AG04449 (cell line): ENCODE measurements at places on chromosomes 2 and 18.

DNA sequence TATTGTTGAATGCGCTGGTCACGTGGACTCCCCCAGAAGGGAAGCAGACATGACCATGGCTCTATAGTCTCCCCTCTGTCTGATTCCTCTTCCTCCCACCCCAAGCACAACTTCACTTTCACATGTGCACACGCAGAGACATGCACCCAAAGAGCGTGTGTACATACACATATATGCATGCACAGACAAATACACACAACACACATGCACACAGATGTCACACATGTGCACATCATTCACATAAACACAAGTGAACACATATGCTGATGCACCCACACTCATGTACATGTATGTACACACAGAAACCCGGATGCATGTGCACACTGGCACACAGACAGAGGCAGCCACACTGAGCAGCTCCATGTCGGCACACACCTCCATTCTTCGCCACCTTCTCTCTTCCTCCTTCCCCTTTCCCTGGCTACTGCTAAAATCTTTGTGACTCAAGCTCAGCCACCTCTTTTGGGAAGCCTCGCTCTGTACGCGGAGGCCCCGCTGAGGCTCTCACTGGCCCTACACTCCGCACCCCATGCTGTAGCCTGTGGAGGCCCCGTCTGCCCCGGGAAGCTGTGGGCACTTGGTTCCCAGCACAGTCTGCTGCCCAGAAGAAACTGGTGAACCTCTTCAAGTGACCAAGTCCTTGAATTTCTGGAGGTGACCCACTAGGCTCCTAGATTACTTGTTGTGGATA, 101.6 kb upstream of the TEX51 start:
- DNase-seq = no peak

GRCh38 chr18:62788111-62788510, 72.8 kb downstream of the PHLPP1 start:
- no peak for DNase-seq

- DNase-seq = no peak
These were observed 423.0 kb downstream of the IRS1 start for GRCh38 chr2:226376516-226377180.

- DNase-seq = no peak
These were observed 120.3 kb downstream of the GYPC start for GRCh38 chr2:126776255-126776654.

- no peak for DNase-seq
These were observed 513.6 kb upstream of the LRRTM4 start for GRCh38 chr2:78035804-78036203.

DNA sequence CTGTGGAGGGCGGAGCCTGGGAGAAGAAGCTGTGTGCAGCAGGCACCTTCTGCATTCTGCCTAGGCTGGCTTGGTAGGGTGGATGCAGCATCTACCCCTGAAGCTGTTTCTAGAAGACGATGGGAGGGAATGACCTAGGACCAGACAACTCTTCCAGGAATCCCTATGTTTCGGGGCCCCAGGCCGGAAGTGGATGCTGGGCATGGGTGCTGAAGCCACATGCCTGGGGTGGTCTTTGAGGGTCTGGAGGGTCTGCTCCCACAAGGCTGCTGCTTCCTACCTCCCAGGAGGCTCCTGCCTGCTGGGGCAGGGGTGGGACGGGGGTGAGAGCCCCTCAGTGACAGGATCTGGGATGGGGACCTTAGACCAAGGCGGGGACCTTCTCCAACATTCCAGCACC, 61.0 kb downstream of the CIB4 start:
- DNase-seq = no peak

GRCh38 chr18:394987-395362, 105.5 kb downstream of the COLEC12 start:
- peak; percentile 80 for DNase-seq

- DNase-seq = no peak
These were observed 166.3 kb downstream of the HDAC4 start for GRCh38 chr2:239234191-239235175.

GRCh38 chr2:205721057-205721449, 38.8 kb downstream of the NRP2 start:
- DNase-seq = no peak

GRCh38 chr2:43890855-43891254, 52.1 kb downstream of the ABCG8 start:
- no peak for DNase-seq

DNA sequence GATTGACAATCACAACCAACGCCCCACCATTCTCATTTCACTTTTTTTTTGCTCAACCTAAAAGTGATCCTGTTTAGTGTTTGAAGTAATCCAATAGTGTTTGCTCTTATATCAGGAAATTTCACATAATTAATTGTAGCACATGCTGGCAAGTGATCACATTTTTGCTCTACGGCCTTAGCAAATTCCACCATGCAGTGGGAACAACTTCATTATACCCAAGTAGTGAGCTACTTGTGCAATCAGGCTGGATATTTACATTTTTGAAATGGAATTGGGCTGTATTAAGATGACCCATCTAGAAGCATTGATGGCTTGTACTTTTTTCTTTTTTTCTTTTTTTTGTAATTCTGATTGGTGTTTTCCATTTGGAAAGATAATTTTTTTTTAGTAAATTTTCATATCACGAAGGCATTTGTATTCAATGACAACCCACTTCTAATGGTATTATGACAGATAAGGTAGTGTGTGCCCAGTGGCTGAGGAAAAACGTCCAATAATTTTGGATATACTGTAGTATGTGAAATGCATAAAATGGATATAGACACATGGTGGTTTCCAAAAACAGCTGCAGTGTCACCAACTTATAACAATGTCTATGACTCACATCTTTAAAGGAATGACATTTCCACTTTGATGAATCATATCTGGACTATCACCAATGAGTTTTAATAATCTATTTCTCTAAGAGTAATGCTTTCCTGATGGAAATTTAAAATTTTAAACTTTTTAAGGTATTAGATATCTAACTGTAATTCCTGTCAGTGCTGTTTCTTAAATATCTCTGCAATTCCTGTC, 130.6 kb downstream of the COL6A3 start:
- DNase-seq = no peak

DNA sequence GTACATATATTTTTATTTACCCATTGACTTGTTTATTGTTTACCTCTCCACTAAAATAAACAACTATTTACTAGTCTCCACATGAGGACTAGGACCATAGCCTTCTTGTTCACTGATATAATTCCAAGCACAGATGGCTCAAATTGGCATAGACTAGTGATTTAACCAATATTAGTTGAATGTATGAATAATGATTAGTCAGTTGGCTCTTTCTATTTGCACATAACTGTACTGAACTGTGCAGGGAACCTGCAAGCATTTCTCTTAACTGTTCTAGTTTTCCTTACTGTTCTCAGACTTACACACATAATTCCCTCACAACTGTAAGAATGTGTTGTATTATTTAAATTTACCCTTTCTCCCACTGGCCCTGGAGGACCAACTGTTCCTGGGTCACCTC, 91.9 kb downstream of the COL3A1 start:
- DNase-seq = no peak

DNA sequence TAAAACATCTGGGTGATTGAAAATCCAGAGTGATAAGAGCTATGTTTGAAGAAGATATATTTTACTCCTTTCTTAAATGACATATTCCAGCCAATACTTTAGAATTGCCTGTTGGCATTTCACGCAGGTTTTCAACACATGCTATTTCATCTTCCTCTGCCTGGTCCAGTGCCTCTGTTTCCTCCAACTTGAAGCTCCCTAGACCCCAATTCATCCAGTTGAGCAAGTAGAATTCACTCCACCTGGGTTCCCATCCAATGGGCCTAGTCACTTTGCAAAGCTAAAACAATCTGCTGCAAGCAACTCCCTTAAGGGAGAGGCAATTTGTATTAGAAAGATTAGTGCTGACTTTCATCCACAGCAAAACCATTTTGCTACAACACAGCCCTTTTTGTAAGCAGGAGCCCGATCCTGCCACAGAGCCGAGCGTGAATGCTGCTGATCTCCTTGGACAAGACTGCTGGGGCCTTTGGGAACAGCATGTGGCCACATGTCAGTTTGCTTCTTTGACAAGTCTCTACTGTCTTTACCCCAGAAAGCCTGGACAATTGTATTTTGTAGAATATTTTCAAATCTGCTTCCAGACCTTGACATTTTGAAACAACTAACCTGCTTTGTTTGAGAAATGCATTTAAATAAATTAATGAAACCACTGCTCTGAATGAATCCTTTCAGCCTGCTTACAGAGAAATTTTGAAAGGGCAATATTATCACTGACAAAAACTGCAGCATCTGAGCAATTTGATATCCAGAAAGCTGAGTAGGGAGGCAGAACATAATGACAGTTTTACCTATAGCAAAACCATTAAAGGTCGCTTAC, 259.1 kb downstream of the TDRD15 start:
- DNase-seq = no peak

DNA sequence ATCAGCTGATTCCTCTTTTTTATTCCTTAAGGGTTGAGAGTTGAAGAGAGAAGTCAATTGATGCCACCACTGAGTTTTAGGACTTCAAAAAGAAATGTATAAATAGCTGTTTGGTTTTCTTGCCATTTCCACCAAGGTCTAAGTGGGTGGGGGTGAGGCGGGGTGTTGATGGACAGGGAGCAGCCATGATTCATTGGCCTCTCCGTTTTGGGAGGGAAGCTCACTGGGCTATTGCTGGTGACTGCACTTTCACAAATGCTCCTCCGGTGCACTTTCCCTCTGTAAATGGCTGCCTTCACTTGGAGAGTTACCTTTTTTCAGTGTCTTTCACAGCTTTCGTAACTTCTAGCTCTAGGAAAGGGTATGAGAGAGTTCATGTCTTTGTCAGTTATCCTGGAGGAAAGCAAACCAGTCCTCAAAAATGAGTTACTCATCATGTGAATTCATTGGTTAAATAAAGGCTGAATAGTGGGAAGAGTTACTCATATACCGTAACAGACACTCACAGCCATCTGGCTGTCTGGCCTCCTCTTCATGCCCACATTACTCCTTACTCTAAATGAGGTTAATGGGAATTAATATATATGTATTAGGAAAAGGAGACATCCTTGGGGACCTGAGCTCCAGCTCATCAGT, 17.4 kb upstream of the CTAGE1 start:
- peak; percentile 79 for DNase-seq

DNA sequence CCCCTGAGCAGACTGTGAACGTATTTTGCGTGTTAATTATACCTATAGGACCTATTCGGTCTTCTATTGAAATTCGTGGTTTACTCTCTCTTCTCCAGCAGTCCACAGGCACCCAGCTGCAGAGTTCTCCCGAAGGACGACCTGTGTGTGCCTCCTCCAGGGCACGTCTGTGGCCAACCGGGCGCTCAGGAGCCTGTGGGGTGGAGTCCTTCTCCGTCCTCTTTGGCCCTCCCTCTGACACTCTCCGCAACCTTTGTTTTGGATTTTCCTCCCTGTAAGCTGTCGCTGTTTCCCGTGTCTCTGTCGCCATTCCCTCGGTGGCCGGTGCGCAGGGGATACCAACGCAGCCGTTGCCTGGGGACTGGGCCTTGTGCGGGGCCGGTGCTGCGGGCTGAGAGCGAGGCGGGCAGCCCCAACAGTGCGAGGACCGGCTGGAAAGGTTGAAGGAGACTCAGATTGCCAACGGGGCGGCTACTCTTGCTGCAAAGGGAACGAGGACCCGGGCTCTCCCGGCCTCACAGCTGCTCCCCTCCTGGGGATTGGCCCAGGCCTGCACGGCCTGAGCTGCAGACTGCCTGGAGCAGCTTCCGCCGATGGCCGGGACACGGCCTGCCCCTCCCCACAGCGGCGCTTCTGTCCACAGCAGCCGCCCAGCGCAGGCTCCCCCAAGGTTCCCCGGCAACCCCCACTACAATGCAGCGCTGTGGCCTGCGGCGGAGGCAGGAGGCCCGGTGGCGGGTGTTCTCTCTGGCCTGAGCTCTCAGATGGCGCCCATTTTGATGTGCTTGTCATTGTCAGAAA, 221.0 kb downstream of the MTX2 start:
- no peak for DNase-seq

GRCh38 chr2:13480057-13480456, 763.3 kb downstream of the TRIB2 start:
- no peak for DNase-seq

DNA sequence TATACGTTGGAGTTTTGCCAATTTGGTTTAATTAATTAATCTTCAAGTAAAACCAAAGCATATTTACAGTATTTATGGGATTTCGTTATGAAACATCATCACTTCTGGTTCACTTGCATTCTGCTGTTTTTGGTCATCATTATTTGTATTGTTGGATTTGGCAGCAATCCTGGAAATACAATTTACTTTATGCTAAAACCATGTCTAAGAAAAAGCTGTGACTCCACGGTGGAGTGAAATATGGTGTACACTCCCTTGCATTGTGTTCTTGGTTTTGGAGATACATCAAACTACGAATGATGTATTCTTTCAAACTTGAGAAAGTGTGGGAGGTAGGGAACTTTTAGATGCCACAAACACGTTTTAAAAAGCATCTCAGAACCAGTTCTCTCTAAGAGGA, 106.4 kb downstream of the CTAGE1 start:
- DNase-seq = no peak

DNA sequence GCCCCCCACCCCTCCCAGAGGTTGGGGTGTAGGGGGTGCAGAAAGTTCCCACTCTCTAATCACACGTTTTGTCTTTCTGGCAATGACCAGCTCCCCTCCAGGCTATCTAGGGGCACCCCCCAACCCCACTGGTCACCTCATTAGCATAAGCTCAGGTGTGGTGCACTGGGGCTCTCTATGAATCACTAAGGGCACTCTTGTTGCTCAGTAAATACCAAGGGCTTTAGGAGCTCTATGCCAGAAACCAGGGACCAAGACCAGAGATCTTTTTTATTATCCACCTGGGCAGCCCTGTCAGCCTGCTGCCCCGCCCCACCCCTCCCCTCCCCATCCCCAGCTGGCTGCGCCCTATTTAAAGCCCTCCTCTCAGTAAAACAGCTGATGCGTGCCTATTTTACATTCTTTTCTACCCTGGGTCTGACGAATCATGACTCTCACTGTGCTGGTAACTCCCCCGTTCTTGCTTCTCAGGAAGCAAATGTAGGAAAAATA, 24.3 kb downstream of the NCK2 start:
- no peak for DNase-seq

DNA sequence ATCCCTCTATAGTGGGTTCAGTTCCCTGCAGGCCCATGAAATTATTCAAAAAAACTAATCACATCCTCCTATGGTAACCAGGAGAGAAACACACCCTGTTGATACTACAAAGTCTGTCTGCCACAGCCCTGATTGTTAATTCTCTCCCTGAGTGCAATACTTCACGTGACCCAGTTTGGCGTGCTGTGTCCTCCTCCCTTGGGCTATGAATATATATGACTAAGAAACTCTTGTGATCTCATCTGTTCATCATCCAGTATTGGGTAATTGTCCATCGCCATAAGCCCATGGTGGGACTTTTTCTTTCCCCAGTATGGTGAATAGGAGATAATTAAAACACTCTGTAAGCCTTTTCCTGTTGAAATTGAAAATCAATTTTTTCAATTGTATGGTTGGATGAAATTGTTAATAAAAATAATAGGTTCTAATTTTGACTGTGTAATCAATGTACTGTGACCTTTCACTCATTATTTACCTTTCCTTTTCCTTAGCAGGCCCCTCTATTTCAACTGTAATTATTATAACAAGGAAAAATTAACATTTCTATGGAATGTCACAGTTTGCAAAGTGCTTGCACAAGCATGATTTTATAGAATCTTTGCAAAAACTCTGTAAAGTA, 1822.6 kb downstream of the SUCLG1 start:
- no peak for DNase-seq

GRCh38 chr2:129894616-129895015, 84.8 kb upstream of the RAB6C start:
- no peak for DNase-seq
